ENCODE measurements at places on chromosomes 1 and 21. TPM values are rescaled to one million over a fixed set of nuclear protein-coding genes. Genes with fewer than 3 reads are reported as not detected.

GRCh38 chr21:27244352-27244751 is 277.5 kb upstream of the ADAMTS5 start:
- no peak for DNase-seq

GRCh38 chr1:95005584-95005983 is 67.2 kb downstream of the ALG14 start:
- no peak for DNase-seq

DNA sequence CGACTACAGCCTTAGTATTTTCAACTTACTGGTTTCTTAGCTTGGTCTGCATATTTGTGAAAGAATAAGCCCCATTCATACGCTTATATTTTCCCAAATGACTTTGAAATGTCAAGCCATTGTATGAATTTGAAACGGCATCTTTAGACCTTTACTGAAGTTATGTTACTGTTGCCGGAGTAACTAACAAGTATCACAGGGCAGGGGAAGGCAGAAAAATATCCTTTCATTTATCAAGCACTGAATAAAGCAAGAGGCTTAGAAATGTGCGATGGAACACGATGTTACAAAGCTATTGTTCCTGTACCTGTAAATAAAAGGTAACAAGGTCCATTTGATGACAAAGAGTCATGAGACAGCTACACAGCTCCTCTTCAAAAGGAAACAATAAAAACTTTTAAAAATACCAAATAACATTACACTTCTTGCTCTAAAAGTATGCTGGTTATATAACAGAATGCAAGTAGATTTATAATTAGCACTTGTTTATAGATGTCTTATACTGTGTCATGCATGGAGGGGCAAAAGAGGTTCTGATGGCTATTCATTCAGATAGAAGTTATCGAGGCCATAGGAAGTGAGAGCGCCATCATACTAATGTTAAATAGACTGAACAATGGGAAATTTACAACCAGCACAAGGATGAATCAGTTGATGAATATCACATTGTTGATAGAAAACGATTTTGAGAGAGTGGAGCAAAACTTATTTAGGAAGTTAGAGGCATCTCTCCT is 322.6 kb downstream of the RGS7 start:
- no peak for DNase-seq

GRCh38 chr1:111622166-111622565 is 2.6 kb downstream of the RAP1A start:
- no peak for DNase-seq

GRCh38 chr1:236141447-236142252 is 689 bp upstream of the GPR137B start:
- peak; percentile 78 for DNase-seq

The KCND3 gene
- 0.13 TPM for total RNA-seq

DNA sequence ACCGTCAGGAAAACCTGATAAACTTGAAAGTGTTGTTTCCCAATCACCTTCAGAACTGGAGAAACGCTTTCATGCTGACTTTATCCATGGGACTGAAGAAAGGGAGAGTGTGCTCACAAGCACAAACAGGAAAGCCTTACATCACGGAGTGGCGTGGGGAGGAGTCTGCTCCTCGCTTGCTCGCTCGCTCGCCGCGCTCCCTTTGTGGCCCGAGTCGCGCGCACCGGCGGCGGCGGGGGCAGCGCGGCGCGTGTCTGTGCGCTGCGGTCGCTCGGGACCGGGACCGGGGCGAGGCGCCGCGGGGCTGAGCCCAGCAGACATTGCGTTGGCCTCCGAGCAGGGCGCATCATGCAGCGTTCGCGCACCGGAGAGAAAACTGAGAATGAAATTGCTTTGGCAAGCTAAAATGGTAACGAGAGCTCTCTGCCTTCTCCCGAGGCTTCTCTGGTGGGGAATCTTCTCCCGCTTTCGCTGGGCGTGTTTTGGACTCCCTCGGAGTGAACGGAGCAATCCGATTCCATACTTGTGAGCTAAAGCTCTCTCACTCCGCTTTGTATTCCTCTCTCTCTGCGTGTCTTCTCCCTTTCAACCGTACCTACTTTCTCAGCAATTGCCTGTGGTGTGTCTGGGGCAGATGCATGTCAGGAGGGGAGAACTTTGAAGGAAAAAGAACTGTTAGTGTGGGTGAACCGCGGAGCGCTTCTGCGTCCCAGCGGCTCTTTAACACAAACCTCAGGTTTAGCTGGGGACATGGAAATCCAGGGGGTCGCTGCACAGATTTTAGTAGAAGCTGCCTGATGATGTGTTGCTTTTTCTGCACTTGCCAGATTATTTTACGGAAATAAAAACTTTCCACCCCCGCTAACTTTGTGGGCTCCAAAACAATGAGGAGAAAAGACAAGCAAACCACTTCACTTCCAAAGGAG is at the start of gene RGL1:
Gene RGL1, plus strand, starts transcription at position 205 of the 926 bp plus-strand sequence. Its CDS starts 178 bp downstream, at position 383.
- DNase-seq = peak; percentile 75

DNA sequence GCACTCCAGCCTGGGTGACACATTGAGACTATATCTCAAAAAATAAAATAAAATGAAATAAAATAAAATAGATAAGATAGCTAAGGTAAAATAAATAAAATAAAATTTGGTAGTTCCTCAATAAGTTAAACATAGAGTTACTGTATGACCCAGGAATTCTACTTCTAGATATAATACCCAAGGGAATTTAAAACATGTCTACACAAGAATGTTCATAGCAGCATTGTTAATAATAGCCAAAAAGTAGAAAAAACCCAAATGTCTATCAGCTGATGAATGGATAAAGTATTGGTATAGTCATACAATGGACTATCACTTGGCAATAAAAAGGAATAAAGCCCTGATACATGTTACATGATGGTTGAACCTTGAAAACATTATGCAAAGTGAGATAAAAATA is 47.8 kb downstream of the CEP350 start:
- no peak for DNase-seq

- no peak for DNase-seq
Observed at GRCh38 chr21:37744551-37744950, 171.7 kb downstream of the KCNJ6 start.

DNA sequence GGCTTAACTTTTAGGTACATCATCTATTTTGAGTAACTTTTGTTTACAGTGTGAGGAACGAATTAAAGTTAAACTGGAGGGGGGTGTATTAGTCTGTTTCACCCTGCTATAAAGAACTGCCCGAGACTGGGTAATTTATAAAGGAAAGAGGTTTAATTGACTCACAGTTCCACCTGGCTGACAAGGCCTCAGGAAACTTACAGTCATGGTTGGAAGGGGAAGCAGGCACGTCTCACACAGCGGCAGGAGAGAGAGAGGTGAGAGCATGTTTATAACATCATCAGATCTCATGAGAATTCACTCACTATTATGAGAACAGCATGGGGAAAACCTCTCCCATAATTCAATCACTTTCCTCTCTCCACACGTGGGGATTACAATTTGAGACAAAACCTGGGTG is 31.9 kb upstream of the TMEM52 start:
- DNase-seq = no peak

DNA sequence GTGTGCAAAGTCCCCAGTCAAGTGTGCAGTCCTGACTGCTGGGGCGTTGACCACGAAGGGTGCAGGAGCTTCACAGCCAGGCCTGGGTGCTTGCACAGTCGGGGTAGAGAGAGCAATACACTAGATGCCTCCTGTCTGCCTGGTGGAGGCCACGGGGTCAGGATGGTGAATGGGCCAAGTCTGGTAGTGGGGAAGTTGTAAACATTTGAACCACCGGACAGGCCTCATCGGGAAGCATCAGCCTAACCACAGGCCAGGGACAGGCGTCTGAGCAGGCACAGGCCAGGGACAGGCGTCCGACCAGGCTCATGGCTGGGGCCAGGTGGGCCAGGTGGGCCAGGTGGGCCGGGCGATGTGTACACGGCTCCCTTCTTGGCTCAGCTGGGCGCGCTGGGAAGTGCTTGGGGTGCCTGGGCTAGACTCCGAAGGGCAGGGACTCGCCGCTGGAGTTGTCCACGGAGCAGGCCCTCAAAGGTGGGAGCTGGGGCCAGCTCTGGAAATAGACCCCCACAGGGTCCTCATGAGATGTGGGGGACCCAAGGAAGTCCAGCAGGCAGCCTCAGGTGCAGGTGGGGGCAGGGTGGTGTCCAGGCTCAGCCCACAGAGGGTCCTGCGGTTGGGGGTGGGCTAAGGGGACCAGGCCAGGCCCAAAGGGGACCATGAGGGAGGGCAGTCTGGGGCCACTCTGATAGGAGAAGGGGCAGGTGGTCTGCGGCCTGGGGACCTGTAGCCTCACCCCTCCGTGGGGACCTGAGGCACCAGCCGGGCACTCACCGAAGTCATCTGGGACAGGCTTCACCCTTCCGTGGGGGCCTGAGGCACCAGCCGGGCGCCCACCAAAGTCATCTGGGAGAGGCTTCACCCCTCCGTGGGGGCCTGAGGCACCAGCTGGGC is 15.0 kb downstream of the COL6A1 start:
- DNase-seq = peak; percentile 35

GRCh38 chr1:116988908-116989307 is 12.7 kb upstream of the CD101 start:
- DNase-seq = no peak

DNA sequence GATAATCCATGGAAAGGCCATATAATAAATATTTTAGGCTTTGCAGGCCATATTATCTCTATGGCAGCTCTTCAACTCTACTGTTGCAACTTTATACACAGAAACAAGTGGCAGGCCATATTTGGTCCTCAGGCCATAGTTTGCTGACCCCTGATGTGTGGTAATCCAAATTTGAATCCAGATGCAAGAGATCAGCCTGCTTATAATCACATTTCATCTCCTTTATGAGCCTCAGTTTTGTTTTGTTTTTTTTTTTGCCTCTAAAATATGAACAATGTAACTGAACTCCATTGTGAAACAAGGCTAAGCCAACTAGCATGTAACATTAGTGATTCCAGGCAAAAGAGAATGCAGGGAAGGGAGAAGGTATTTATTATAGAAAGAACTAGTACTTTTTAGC is 81.6 kb downstream of the PRKAA2 start:
- DNase-seq = no peak

DNA sequence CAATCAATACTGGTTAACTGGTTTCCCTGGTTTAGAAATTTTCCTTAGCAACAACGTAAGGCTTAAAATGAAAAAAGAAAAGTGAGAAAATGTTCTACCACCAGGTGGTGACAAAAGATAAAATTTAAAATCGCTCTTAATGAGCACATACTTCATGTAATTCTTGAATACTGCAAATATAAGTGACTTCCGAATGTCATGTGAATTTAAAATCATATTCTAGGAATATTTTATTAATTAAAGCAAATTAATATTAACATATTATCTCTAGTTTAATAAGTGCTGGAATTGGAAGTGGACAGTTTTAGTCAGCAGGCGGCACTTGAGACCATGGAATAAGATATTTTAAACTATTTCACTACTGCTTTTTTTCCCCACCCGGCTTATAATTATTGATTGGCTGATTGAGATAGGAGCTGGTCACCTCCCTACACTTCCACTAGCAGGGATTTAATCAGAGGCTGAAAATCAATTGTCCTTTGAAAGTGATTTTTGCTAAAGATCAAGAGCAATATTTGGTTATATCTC is 5.0 kb upstream of the ADAMTS1 start:
- DNase-seq = no peak

- DNase-seq = no peak
Observed at GRCh38 chr1:169548282-169548681, 38.0 kb downstream of the F5 start.

The KIF17 gene
- total RNA-seq = 8.0 TPM

GRCh38 chr1:54764922-54765561 is 719 bp upstream of the PARS2 start:
- no peak for DNase-seq

GRCh38 chr1:165055581-165055980 is 300.9 kb downstream of the LMX1A start:
- DNase-seq = no peak

GRCh38 chr1:89369331-89369730 is 5.5 kb downstream of the GBP6 start:
- DNase-seq = no peak

DNA sequence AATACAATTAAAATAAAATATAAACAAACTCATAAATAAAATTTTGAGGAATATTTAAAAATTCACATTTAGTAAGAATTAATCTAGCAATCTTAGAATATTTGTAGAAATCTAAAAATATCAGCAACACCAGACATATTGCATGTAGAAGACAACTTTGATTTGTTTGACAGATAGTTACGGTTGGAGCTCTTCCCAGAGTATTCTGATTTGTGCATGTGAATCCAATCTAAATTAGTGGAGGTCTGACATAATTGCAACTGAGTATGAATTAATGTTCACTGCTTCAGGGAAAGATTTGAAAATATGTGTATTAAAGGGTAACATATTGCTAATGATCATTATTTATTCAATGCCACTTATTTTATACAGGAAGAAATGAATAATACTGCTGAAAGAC is 1546.2 kb downstream of the BRINP3 start:
- no peak for DNase-seq

The ZNHIT6 gene
- 15.0 TPM for total RNA-seq

GRCh38 chr1:214349781-214350180 is 68.8 kb downstream of the SMYD2 start:
- peak; percentile 69 for DNase-seq

The OBSCN gene
- 68.9 TPM for total RNA-seq

The SPRR5 gene
- total RNA-seq = not detected

DNA sequence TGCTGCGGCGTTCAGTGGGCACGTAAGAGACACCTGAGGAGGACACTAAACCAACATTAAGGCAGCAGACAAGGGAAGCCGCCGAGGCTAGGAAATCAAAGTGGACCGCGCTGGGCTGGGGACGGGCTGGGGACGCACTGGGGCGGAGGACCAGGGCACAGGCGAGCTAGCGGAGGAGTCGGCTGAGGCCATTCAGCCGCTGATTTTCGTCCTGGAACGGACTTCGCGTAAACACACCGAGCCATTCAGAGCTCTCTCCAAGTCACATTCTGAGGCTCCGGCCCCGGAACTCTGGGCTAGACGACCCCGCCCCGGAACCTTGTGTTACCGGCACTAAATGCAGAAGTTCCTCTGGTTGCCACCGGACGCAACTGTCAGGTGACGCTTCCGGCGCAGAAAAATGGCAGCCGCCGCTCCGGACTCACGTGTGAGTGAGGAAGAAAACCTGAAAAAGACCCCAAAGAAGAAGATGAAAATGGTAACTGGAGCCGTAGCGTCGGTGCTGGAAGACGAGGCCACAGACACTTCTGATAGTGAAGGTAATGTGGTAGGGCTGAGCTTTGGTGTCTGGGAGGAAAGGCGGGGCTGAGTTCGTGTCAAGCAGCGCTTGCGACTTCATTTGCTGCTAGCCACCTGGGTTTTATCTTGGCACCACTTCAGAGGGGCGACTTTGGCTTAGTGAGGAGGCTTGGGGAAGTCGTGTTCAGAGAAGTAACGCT is at the start of gene RRP15:
Gene RRP15, plus strand, starts transcription at position 377 of the 719 bp plus-strand sequence. Its CDS starts 24 bp downstream, at position 401.
- DNase-seq = peak; percentile 97

GRCh38 chr1:198449261-198449660 is 91.2 kb downstream of the ATP6V1G3 start:
- DNase-seq = no peak

DNA sequence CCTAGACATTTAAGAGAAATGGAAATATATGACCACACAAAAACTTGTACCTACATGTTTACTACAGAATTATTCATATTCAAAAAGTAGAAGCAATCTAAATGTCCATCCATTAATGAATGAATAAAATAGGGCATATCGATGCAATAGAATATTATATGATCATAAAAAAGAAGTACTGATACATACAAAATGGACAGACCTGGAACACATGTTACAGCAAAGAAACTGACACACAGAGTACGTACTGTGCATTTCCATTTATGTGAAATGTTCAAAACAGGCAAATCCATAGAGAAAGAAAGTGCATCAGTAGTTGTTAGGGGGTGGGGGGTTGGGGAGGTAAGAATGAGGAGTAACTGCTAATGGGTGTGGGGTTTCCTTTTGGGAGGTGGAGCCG is 39.2 kb downstream of the B3GALNT2 start:
- DNase-seq = no peak

All from endodermal cell (in vitro differentiated cells).